ENCODE measurements at places on chromosomes 4 and X.

GRCh38 chrX:94058728-94059382, 384.8 kb downstream of the FAM133A start:
- no peak for DNase-seq

DNA sequence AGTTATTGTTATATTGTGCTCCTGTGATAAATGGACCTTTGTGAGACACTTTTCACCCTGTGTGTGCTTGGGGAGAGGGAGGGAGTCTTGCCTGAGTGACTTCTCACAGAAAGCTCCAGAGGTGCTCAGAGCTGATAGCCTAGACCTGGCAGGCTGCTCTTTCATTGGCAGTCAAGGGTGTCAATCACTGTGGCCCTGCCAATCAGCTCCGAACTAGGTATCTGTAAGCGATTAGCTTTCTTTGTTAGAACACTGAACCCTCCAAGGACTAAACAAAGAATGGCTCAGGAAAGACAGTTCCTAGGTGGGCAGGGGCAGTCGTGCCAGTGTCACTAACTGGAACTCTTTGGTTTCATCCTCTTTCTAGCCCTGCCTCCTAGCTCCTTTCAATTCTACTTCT, 2.7 kb upstream of the NALF2 start:
- DNase-seq = no peak

DNA sequence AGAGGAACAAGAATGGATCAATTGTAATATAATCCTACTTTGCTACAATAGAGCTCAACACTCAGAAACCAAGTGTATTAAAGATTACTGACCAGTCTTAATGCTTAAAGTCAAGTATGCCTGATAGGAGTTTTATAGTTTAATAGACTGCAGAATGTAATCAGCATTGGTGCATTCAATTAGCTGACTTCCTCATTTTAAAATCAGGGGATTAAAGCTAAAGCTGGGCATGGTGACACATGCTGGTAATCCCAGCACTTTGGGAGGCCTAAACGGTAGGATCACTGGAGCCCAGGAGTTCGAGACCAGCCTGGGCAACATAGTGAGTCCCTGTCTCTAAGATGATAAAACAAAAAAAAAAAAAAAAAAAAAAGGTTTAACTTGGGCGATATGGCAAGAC, 10.8 kb downstream of the HNRNPDL start:
- no peak for DNase-seq

DNA sequence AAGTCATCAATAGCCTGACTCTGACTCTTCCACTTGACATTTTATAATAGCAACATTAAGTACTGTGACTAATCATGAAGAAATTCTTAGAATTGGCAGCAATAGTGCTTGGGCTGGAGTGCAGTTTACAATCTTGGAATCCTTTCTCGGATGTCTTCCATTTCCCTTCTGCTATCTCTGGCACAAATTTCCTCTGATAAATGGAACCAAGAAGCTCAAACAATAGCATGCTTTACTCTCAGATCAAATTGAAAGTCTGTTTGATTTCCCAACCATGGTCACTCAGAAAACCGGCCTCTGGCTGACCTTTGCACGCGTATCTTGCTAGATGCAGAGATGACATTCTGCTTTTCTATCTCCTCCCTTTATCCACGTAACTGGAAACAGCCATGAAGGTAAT, 99.0 kb upstream of the SPANXC start:
- DNase-seq = peak; percentile 54

- no peak for DNase-seq
Measured at GRCh38 chr4:139214039-139214534, 37.1 kb upstream of the ELF2 start.

DNA sequence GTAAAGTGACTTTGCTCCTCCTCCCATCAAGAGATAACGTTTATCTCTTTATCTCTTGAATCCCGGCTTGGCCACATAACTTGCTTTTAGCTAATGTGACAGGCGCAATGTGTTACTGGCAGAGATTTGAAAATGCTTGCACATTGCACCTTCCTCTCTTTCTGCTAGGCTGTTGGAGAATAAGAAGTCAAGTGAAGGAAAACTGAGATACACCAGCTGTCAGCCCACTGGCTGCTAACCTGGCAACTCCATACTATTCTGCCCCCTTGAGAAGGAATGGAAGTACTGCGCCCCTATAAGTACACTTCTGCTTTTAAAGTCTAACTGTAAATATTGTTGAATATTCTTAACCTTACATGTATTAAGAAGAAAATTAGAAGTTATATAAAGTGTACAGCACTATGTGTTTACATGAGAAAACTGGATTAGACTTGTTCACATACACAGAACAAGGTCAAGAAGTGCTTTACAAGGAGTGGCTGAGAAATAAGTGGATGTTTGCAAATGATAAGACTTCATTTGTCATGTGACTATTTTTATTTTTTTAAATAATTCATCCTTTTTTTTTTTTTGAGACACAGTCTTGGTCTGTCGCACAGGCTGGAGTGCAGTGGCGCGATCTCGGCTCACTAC, 424.5 kb upstream of the CTSO start:
- DNase-seq = peak; percentile 35

DNA sequence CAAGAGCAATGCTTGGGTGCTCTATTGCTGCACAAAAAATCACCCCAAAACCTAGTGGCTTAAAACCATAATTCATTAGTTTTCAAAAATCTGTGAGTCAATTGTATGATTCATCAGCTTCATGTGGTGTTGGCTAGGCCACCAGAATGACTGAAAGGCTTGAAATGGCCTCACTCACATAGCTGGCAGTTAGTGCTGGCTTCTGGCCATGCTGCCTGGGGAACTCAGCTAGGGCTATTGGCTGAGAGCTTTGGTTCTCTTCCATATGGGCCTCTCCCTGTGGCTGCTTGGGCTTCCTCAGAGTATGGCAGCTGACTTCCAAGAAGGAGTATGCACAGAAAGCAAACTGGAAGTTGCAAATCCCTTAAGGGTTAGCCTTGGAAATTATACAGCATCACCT, 3.1 kb upstream of the MTMR1 start:
- DNase-seq = peak; percentile 96

- peak; percentile 61 for DNase-seq
Measured at GRCh38 chr4:14345356-14345775, 656.9 kb upstream of the CPEB2 start.

DNA sequence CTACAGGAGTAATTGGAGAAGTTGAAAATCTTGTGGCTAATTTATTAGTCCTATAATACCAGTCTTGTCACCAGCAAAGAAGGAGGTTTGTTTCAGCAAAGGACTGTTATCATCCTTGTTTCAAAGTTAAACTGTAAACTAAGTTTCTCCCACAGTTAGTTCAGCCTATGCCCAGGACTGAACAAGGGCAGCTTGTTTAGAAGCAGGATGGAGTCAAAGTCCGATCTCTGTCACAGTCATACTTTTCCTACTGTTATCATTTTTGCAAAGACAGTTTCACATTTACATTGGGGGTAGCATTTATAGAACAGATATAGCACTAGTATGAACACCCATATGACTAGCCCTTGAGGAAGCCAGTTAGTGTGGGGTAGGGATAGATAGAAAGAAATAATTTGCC, 46.4 kb downstream of the AKAP4 start:
- DNase-seq = no peak

GRCh38 chr4:8593264-8594096, 915 bp downstream of the CPZ start:
- DNase-seq = no peak

GRCh38 chr4:139607502-139608060, 51.6 kb upstream of the SETD7 start:
- no peak for DNase-seq

- DNase-seq = no peak
Measured at GRCh38 chr4:25624616-25625015, 31.0 kb upstream of the SLC34A2 start.

- DNase-seq = no peak
Measured at GRCh38 chr4:145984563-145984962, 45.9 kb upstream of the ZNF827 start.

DNA sequence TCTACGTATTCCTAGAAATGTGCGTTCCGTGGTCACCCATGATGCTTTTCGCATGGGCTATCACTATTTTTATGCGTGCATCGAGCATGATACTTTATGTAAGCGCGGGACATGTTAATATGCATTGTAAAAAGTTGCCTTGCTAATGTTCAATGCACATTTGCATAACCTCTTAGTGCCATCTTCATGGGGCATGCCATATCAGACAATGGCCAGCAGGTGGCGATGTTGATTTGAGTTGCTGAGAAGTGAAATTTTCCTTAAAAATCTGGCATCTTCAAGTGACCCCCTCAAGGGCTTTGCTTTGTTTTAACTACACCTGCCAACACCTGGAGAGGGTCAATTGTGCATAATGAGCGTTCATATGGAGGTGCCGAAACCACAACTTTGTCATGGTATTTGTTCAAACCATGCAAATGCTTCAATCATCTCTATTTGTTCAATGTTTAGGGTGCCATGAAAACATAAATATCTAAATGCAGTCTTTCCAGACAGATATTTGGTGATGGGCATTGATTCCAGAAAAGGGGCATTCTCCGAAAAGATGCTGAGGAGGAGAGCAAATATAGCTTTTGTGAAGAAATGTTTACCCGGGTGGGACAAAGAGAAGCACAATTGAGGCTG, 833.9 kb upstream of the PRKX start:
- DNase-seq = peak; percentile 17

- no peak for DNase-seq
Measured at GRCh38 chr4:2256781-2257191, 5.1 kb downstream of the MXD4 start.

GRCh38 chrX:95382799-95383198, 1301.8 kb upstream of the DIAPH2 start:
- no peak for DNase-seq

DNA sequence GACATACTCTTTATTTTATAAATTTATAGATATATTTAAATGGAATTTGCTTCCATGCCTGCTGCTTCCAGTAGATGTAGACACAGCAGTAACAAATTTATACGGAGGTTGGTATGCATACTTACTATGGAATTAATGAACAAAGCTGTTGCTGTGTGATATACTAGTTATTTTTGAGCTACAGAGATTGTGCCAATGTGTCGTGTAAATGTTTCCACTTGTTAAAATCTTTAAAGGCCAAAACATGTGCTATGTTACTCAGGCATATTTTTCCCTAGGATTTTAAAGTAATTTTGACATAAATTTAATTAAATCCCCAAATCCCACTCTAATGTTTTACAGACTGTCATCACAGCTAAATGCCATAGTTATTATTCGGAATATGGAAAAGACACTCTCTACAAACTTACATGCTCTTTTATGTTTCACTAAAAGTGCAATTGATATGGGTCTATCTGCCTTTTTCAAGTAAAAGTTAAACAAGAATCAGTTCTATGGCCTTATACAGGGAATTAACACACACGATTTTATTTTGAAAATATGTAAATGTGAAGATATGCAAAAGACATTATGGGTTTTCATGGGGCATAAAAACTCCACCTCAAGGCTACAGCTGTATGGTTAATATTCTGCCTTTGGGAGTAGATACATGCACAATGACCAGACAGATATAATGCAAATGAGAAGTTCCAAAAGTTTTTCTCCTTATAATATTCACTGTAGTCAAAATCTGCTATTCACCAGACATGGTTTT, 256.8 kb downstream of the FSTL5 start:
- DNase-seq = no peak
